CD8-positive, alpha-beta memory T cell (primary cell): ENCODE measurements at places on chromosomes 13 and 19.

DNA sequence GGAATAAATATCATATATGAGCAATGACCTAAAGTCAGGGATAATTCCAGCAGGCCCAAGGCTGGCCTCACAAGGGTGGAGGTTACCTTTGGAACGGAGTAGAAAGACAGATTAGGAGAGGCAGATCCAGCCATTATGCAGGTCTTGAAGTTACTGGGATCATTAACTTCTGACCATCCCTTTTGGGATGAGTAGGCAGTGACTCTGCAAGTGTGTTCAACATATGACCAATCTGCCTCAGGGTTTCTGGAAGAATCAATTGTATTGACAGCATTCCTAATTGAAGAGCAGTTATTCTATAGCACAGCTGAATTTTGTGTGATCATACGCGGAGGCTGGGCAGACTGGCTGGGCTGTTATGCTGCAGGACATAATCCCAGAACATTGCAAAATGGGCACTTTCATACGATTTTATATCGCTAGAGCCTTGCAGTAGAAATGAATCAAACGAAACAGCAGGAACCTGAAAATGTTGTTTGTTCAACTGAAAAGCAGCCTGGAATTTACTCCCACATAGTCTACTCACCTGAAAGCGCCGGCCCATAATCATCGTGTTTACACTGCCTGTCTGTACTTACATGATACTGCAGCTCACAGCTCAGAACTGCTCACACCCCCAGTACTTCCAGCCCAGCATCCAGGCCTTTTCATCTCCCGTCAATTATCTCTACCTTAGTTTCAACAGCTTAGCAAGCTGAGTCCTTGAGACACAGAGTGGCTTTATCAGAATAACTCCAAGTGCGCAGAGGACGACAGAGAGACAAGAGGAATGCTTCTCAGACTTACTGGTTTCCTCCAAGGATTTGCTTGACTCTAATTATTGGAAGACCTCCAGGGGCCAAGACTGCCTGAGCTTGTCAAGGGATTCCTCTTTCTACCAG is 556.1 kb downstream of the EFNB2 start:
- no peaks in the 10 kb centered on the region for H3K27me3 ChIP-seq
- H3K4me3 ChIP-seq: no peak overlapping the region
- no peaks in the 10 kb centered on the region for H3K36me3 ChIP-seq

GRCh38 chr13:21420706-21421105 is 38.4 kb downstream of the ZDHHC20 start:
- peaks cover 8% of the 10 kb centered on the region for H3K36me3 ChIP-seq
- no peaks in the 10 kb centered on the region for H3K4me1 ChIP-seq
- DNase-seq: no peak
- H3K27me3 ChIP-seq: no peaks in the 10 kb centered on the region

DNA sequence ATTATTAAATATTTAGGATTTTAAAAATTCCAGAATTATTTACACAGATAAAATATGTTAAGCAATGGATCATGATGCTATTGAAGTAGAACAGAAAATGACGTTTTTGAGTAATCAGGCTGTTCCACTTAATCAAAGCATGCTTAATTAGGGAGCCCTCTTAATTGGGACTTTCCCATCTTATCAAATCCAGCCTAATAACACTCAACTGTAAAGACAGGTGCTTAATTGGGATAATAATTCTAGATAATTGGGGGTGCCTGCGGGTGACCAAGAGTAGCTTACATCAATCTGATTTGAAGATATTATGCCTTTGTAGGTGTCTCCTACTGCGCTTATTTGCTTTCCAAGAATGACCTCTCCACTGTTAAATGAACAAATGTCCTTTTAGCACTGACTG is 742.2 kb upstream of the SLITRK6 start:
- H3K4me3 ChIP-seq: no peak overlapping the region
- no peak overlapping the region for H3K27ac ChIP-seq
- no peak for DNase-seq
- H3K4me1 ChIP-seq: no peaks in the 10 kb centered on the region
- no peaks in the 10 kb centered on the region for H3K36me3 ChIP-seq
- no peaks in the 10 kb centered on the region for H3K27me3 ChIP-seq

DNA sequence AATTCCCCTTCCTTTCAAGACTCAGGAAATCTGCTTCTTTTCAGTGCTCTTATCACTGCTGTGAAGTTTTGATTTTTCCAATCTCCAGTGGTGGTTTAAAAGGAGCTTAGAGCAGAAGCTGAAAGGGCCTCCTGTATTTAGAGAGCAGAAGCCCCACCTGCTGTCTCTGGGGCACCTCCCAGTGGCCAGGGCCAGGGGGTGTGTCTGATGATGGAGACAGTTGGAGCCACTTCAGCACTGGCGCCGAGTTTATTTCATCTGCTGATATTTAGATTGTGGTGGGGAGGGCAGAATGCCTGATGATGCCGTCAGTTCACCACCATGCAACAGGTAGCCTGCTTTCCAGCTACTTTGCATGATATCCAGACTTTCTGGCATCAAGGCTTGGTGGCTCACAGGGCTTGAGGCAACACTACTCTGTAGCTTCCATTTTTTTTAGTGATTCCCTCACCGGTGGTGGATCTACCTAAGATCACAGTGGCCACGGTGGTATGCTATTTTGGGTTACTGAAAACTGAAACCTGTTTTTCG is 371.9 kb downstream of the KCNRG start:
- no peaks in the 10 kb centered on the region for H3K36me3 ChIP-seq
- DNase-seq: peak; percentile 72
- H3K4me3 ChIP-seq: no peak overlapping the region
- H3K27me3 ChIP-seq: no peaks in the 10 kb centered on the region
- H3K4me1 ChIP-seq: no peaks in the 10 kb centered on the region

GRCh38 chr13:80048030-80048429 is 292.9 kb downstream of the SPRY2 start:
- H3K4me1 ChIP-seq: no peaks in the 10 kb centered on the region
- no peak for DNase-seq
- H3K4me3 ChIP-seq: no peak overlapping the region
- no peaks in the 10 kb centered on the region for H3K36me3 ChIP-seq

DNA sequence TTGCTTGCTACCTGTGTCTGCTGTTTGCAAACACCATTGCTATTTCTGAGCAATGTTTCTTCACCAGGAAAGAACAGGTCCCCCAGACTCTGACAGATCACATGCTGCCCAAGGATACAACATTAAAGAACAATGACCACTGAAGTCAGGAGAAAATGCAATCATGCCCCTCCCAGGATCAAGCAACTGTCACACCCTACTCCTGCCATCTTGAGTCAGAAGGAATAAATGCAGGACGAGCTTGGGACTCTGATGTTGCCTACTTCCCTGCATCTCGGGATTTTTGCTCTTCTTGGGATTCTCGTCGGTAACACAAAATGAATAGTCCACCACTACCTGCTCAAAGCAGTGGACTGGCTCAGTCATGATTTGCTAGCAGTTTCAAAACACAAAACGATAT is 490.6 kb downstream of the COG6 start:
- H3K4me3 ChIP-seq: no peak overlapping the region
- no peaks in the 10 kb centered on the region for H3K36me3 ChIP-seq
- peaks cover 37% of the 10 kb centered on the region for H3K4me1 ChIP-seq
- no peak for DNase-seq
- no peak overlapping the region for H3K27ac ChIP-seq
- H3K27me3 ChIP-seq: no peaks in the 10 kb centered on the region

- no peaks in the 10 kb centered on the region for H3K27me3 ChIP-seq
- no peak overlapping the region for H3K4me3 ChIP-seq
- DNase-seq: no peak
- no peak overlapping the region for H3K27ac ChIP-seq
- H3K4me1 ChIP-seq: peaks cover 23% of the 10 kb centered on the region
These were observed 2.8 kb downstream of the IQCN start for GRCh38 chr19:18271433-18271841.

DNA sequence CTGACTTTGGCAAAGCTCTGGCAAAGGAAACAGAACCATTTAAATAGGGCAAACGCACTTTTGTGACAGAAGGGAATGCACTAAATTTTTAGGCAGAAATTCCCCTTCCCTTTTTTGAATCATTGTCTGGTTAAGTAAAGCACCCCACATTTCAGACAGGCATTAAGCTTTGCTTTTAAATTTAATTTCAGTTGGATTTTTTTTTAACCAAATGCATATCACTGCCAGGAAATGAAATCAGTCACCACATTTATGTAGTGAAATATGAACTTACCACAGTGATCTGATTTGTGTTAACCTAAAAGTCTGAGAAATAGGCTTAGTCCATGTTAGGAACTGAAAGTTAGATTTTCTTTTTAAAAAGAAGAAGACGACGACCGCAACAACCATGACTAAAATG is 10.8 kb downstream of the GPR183 start:
- peak overlapping the region; percentile 3 for H3K4me3 ChIP-seq
- H3K4me1 ChIP-seq: peaks cover 83% of the 10 kb centered on the region
- H3K27me3 ChIP-seq: no peaks in the 10 kb centered on the region
- H3K27ac ChIP-seq: no peak overlapping the region

- H3K4me1 ChIP-seq: no peaks in the 10 kb centered on the region
- DNase-seq: no peak
- H3K27me3 ChIP-seq: no peaks in the 10 kb centered on the region
- no peak overlapping the region for H3K27ac ChIP-seq
- no peaks in the 10 kb centered on the region for H3K36me3 ChIP-seq
These were observed 1086.6 kb downstream of the UQCRFS1 start for GRCh38 chr19:28126135-28126898.

DNA sequence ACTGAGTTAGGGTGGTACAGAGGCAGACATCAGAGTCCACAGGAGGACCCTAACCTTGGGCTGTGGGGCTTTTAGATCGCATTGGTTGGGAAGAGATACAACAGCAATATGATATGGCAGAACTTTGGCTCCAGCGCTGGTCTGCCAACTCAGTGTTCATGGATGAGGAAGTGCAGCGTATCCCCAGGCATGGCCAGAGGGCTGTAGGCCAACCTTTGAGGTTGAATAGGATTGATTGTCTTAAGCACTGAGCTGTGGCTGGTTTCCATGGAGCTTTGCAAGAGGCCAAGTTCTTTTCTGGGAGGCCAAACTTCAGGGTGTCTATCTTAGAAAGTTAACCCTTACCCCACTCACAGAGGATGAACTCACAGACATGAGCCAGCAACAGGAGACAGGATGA is 144.1 kb upstream of the TMTC4 start:
- no peaks in the 10 kb centered on the region for H3K4me1 ChIP-seq
- no peaks in the 10 kb centered on the region for H3K36me3 ChIP-seq
- no peaks in the 10 kb centered on the region for H3K27me3 ChIP-seq
- DNase-seq: no peak
- H3K4me3 ChIP-seq: no peak overlapping the region
